COR-L47 (cell line): ENCODE measurements at places on chromosomes 5 and 9.
A peak's percentile ranks its signal among the peaks of the same experiment; 100 is the strongest.

DNA sequence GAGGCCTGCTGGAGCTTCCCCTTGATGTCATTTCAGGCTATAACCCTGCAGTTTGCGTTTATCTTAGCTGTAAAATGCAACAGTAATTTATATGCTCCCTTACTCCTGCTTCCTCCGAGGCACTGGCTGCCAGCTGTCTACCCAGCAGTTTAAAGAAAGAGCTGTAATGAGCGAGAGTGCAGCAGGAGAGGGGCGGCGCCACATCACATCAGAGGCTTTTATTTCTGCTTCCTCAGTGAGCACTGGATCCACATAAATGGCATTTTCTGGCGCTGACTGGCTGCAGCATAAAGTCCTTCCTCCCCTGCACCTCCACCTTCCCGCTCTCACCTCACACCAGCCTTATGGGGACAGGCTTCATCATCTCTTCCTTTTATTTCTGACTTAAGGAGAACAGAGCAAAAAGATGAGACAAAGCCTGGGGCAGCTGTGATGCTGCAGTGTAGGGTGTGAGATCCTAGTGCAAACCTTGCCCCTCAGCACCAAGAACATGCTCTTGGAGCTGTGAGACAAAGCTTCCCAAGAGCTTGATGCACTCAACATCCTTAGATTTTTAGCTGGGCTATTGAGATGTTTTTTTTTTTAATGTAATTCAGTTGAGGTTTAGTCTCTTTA is 829.6 kb upstream of the ZNF608 start:
- peak; percentile 66 for DNase-seq

DNA sequence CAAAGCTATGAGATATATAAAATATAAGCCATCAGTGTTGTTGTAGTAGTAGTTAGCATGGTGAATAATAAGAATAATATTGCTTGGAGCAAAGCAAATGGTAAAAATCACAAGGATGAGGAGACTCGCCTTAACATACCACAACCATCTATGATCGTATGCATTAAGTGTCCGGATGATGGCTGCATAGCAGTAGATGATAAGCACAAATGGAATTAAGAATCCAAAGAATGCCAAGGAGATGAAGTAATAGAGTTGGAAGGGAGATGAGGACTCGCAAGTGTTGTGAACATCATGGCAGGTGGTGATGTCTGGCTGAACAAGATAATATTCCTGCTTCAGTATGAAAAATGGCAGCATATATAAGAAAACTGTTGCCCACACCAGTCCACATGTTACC is 5.5 kb downstream of the F2RL2 start:
- no peak for DNase-seq

DNA sequence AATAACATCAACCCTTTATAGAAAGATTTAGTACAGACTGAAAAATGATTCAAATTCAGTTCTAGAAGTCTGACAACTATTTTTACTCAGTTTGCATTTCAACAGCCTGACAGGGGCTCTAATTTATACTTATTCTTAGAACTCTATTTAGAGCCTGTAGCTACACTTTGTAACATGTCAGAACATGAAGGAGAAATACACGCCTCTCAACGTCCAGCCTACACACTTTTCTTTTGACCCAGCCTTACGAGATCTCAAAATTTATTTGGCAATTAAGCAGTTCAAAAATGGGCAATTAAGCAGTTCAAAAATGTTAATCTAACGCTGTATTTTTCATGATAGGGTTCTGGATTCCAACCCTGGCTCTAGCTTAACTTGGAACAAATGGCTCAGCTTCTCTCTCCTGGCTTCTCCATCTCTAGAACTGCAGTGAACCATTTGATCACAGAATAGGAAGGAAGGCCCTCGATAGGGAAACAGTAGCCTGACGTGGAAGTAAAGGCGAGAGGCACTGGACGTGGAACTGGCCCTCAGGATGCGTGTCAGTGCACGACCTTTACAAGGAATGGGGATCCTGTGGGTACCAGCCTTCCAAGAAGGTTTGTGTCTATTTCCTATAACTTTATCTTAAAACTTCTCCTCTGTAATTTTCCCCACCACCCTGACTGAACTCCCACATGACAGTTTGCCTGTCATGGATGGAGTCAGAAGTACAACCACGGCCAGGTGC is 66.4 kb downstream of the PRRT1B start:
- no peak for DNase-seq

- no peak for DNase-seq
These were observed 77.7 kb downstream of the MAN2A1 start for GRCh38 chr5:109767184-109767995.
